Stimulated activated CD8-positive, alpha-beta memory T cell treated with anti-CD3 and anti-CD28 coated beads, Interleukin-2, amount 100 ng/mL, for 1 hour (primary cell): ENCODE measurements at places on chromosomes 3 and 15.

DNA sequence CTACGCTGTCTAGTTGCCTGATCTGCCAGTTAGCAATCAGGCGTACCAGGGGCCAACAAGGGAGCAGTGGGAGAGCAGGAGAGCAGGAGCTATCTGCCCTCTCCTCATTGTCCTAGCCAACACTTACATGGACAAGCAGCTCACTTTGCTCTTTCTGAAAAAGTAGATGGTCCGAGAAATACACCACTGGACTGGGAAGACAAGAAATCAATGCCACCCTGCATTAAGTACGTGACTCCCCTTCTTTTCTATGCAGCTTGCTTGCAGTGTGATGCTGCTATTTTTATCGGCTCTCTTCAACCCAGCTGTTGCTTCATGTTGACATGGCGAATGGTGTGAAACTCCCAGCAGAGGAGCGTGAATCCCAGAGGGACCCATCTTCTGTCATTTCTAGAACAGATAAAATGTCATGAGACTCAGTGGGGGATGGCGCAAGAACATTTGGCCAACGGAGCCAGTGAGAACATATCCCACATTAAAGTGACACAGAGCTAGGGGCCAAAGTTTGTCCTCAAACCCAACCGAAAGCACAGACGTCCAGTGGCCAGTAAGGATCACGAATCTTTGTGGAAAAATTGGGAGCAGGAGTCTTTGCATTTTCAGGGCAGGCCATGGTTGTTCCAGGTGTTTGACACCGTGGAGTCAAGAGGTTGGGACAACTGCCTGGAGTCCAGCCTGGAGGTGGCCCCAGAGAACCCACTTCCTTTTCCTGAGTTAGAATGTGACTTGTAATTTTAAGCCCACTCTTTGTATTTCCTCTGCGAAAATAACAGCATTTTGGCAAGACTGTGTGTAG is 53.7 kb upstream of the MEF2A start:
- no peak for DNase-seq

DNA sequence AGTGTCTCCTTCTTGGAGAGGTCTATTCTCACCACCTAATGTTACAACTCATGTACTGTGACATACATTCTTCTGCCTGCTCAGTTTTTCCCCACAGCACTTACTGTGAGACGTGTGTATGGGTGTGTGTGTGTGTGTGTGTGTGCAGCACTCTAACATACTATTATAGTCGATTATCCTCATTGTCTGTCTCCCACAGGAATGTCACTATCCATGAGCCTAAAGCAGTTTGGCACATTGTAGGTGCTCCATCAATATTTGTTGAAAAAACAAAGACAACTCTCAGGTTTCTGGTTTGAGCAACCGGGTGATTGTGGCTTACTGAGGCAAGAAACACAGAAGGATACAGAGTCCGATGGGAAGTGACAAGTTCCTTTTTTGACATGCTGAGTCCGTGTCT is 8.6 kb upstream of the ZNF148 start:
- DNase-seq = no peak

DNA sequence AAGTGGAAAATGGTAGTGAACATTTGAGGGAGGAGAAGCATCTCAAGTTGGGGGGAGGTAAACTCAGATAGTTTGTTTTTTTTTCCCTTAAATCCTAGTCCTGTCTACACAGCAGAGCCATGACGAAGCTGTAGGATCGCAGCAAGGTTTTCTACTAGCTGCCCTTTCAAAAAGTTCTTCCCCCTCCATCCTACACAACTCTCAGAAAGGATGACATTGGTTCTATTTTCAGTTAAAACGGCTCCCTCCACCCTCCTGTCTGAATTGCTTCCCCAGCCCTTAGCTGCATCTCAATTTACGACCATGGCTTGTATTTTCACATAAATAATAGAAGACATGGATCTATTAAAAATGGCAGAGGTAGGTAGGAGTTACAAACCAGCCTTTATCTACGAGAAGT is 2.2 kb downstream of the HOMER2 start:
- no peak for DNase-seq

DNA sequence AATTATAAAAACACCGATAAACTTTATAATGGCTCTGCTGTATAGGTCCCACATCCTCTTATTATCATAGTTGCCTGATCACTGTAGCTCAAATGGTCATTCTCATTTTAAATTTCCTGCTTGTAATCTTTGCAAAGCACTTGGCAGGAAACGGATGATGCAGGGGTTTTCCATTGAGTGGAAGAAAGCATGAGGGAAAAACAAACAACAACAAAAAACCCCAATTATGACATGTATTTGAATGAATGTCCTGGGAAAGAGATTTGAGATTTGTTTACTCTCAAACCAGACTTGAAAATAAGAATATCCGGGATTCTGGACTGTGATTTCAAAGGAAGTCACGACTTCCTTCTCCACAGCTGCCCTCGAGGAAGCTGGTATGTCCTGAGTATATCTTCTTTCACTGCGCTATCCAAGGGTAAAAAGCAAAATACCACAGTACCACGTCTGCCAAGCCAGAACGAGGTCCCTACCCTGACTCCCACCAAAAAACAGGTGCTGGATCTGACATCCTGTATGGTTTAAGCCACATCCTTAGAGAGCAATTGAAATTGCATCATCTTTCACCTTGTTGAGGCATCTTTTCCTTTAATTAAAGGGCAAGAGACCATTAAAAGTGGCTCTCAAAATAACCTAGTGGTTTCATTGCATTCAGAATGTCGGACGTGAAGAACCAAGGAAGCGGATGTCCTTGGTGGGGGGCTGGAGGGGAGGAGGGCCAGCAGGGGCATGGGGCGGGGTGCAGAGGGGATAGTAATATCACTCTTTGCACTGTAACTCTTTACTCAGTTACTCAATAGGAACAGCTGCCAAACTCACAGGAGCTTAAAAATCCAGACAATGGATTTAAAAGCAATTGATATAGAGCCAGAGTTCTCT is 13.5 kb upstream of the TIPIN start:
- DNase-seq = no peak

GRCh38 chr3:146747928-146748327 is 142.8 kb upstream of the PLSCR5 start:
- no peak for DNase-seq

- DNase-seq = no peak
Observed at GRCh38 chr15:48176112-48176511, 2.0 kb downstream of the MYEF2 start.

DNA sequence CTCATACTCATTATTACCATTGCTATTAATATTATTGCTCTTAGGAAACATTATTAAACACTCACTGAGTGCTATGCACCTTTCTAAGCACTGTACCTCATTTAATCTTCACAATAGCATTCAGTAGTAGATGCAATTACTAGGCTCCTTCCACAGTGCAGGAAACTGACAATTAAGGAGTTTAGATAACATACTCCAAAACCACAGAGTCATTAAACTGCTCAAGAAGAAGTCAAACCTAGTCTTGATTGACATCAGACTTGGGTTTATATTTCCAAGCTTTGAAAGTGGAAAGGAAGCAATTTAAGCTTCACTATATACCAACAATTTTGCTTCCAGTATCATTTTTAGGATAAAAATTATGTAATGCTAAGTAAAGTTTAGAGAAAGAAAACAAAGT is 490.1 kb upstream of the ARRDC4 start:
- DNase-seq = no peak

DNA sequence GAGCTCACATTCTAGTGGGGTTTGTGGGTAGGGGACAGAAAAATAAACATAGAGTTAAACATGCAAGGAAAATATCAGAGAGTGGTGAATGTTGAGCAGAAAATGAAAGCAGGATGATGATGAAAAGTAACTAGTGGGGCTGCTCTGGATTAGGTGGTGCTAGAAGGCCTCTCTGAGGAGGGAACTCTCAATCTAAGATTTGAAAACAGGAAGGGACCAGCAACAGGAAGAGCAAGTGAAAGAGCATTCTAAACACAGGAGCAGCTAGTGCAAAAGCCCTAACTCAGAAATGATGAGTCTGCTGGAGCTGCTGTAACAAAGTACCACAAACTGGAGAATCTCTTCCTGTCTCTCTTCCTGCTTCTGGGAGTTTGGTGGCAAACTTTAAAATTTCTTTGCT is 468.6 kb upstream of the AGTR1 start:
- DNase-seq = no peak

DNA sequence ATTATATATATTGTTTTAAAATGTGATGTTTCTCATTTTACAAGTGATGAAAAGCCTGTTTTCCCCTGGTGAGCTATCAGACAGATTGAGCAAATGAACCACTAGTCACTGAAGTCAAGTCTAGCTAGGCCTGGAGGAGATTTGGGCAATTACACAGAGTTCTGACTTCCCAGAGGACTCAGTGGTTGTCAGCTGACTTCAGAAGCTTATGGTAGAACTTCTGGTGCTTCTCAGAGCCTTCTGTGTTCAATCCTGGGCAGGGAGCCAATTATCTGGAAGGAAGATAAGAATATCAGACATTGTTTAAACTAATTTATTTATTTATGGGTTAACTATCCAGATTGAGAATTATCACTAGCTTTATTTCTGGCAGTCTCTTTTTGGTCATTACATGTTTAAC is 37.7 kb upstream of the NAALADL2 start:
- DNase-seq = no peak

DNA sequence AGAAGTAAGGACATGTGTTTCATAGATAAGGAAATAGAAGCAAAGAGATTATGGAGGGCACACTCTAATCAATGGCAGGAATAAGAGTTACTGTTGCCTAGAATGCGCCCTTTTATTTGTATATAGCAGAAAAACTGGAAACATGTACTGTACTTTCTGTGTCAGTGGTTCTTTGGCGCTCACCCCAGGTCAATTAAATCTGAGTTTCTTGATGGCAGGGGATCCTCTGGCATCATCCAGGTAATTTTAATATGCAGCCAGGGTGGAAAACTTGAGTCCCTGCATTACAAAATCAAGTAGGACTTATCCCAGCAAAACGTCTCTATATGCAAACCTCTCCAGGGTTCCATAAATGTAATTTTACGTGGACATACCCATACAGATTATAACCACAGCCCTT is 284.1 kb downstream of the IL5RA start:
- no peak for DNase-seq

DNA sequence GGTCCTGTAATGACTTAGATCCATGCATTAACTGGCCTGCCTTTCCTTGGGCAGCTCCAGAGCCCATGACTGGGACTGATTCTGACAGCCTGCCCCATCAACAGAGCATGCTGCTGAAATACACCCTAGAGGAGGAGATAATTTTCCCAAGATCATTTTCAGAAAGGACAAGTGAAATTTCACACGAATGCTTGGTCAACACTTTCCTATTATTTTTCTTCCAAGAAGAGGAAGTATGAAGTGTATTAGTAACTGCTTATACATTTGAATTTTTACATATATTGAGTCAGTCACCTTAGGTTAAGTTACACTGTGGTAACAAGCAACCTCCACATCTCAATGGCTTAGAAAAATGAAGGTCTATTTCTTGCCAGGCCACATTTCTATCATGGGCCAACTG is 9.7 kb upstream of the NMNAT3 start:
- no peak for DNase-seq

- DNase-seq = no peak
Observed at GRCh38 chr15:48389691-48390143, 58.5 kb downstream of the DUT start.

- DNase-seq = no peak
Observed at GRCh38 chr3:71121429-71122167, 461.9 kb downstream of the FOXP1 start.

DNA sequence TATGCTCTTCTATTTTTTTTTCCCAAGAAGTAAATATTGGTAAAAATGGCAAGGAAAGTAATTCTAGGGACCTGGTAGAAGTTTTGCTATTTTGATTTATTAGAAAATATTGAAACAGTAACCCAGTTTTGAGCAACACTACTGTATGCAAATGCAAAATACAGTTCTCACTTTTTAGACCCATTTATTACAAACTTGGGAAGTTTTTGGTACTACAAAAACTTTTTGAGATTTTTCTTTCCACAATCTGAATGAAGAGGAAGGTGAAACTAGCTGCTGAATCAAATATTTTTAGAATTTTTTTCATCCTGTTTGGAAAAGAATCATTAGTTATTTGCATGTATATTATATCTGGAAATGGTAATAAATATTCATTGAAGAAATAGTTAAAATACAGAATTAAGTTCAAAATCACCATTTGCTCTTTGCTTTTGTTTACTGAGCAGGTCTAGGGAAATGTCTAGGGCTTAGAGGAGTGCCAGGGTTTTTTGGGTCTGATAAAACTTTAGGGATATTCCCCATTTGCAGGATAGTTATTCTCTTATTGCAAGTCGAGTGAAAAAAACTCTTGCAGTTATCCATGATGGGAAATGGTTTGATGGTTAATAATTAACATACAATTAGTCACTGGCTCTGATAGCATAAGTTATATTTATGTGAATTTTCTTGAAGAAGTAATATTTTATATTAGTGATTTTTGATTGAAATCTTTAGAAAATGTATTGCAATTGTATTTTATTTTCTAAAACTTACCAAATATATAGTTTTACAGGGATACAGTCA is 47.0 kb downstream of the TCF12 start:
- DNase-seq = no peak

DNA sequence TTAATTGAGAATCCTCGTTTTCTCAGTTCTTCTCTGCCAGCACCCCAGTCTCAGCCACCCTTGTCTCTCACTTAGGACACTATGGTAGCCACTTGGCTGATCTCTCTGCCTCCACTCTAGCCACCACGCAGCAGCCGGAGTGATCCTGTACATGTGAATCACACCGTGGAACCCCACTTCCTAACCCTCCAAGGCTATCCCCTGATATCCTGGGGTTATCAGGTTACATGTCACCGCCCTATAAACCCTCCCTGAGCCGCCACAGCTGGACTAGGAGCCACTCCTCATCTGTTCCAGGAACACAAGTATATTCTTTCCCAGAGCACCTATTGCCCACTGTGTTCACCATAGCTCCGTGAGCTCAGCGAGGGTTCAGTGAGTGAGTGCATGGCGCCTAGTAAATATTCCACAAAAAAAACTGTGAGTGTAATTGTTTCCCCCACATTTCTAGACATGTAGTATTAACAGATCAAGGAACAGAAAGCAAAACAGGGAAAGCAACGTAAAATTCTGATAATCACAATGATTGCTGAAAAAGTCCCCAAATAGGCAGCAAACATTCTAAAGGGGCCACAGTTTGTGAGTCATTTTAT is 661 bp upstream of the PARP14 start:
- no peak for DNase-seq

- no peak for DNase-seq
Observed at GRCh38 chr3:14436954-14437281, 34.5 kb downstream of the SLC6A6 start.

DNA sequence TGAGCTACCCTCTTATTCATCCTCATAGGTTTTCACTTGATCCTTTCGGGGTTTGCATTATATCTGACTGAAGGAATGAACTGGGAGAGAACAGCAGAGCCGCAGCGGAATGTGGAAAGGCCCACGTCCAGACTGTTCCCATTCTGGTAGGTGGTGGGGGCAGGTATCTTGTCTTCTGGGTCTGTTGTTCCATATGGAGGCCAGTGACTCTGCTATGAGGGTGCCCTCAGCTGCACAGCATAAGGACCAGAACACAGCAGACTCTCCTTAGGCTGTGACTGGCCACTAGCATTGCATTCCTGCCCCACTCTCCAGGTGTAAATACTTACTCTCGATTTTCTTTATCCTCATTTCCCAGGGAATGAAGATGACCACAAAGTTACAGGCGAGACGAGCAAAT is 12.1 kb downstream of the TMC3 start:
- no peak for DNase-seq
